Thyroid gland (tissue), 4 donors: ENCODE measurements at places on chromosomes 2 and 18.
A peak's percentile ranks its signal among the peaks of the same experiment; 100 is the strongest.

- DNase-seq, result no peak
Measured at GRCh38 chr18:22175346-22175745, 6.0 kb downstream of the GATA6 start.

- DNase-seq, result no peak
Measured at GRCh38 chr2:3129867-3130266, 247.8 kb downstream of the EIPR1 start.

- DNase-seq, result no peak
Measured at GRCh38 chr2:27907547-27907946, 17.0 kb downstream of the BABAM2 start.

DNA sequence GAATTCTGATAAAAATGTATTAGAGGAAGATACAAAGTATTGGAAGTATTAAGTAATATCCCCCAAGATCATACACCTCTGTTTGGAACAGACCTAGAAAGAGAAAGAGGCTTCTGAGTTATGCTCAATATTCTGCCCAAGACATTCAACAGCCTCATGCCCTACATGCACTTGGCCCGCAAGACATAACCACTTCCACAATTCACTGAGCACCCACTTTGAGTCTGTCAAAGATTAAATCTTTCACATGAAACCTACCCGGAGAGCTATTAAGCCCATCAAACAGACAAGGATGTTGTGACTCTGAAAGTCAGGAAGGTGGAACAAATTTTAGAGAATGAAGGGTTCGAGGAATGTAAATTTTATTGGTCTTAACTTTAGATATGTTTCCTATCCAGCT lies 344.7 kb upstream of the SYT4 start:
- no peak for DNase-seq

DNA sequence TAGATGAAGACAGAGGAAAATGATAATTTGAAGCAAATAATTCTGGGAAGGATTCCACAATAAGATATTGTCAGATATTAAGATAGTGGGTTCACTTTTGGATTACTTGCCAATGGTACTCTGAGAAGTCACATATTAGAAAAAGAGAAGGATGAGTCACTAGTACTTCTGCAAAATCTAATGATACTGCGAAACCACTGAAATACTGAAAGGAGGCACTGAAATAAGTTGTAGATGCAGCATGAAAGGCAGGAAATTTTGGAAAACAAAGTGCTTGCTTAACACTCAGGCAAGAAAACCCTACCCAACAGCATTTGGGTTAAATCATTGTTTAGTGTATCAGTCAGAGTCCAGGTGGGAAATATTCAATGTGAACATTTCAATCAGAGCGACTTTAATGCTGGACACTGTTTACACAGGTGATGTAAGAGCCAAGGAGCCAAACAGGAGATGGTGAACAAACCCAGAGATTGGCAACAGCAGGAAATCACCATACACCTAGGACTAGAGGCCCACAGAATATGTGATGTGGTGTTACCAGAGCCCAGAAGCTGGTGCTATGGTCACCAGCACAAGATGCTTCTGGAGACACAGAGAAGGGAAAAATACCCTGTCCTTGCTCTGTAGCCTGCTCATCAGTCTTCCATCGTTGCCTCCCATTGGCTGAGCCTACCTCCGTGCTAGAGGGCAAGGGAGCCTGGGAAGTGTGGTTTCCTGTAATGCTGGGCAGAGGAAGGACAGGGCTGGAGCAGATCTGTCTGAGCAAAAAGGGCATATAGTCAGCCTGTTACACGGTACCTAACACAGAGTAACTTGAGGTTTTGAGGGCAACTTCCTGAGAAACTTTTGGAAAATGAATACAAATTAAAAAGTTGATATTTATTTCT lies 204.7 kb upstream of the ITGA4 start:
- no peak for DNase-seq

DNA sequence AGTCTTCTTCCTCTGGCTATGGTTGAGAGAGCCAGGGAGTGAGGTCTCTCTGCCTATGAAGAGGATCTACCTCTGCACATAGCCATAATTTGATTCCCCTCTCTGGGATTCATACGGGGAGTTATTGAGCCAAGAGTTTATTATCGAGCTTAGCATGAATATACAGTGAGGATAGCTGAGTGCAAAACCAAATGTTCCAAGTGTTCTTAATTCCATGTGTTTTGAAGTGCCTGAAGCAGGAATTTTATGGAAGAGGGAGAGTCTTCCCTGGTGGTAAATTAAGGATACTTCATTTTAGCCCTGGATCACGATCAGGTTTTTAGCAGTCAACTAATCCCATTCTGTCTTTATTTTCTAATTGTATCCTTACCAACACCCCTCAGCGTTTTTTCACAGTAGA lies 270.6 kb downstream of the C1D start:
- no peak for DNase-seq

- DNase-seq, result no peak
Measured at GRCh38 chr2:8620611-8621382, 61.1 kb upstream of the ID2 start.

- DNase-seq, result no peak
Measured at GRCh38 chr18:76587147-76587878, 92.3 kb upstream of the ZNF516 start.

- no peak for DNase-seq
Measured at GRCh38 chr2:201574766-201575165, 68.5 kb downstream of the TMEM237 start.

GRCh38 chr2:160666154-160667060 lies 172.8 kb upstream of the RBMS1 start:
- DNase-seq, result no peak

- DNase-seq, result no peak
Measured at GRCh38 chr2:3512086-3512485, 7.2 kb downstream of the ADI1 start.

DNA sequence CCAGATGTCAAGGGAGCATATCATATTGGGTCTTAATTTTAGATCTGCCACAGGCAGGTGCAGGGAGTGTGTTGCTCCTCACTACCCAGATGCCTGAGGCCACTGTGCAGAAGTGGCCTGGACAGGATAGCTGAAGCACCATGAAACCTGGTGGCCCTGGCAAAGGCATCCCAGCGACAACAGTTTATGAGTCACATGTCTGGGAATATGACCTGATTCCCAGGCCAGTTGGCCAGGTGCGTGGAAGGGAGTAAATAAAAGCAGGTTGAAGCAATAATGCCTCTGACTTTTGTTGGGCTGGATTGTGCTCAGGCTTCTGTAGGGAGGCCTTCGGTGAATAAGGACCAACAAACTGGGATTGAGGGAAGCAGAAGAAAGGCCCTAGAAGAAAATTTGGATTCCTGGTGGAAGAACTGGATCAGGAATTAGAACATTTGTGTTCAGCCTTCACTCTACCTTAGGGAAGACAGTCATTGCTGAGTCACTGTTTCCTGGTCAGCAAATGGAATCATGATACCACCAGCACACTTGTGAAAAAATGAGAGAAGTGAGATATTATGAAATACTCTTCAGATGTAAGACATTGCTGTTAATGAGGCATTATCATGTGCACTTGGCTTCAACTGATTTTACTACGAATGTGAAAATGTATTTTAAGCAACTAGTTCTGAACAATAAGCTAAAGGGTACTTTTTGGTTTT lies 78.4 kb upstream of the ZNF516 start:
- no peak for DNase-seq

DNA sequence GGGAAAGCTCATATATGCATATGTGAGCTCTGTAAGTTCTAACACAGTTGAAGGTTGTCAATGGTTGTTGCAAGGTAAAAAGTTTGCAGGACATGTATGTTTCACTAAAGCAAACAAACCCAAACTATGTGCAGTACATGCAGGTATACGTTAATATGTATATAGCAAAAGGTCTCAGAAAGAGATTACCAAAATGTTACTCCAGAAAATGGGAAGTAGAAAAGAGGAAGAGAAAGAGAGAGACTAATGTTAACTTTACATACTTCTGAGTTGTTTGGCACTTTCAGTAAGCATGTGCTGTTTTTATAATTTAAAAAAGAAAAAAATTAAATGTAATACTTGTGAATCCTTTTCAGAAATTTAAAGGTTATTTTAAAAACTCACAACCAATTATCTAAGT lies 32.8 kb upstream of the PEX13 start:
- no peak for DNase-seq

- no peak for DNase-seq
Measured at GRCh38 chr2:188089901-188090300, 201.8 kb upstream of the GULP1 start.

DNA sequence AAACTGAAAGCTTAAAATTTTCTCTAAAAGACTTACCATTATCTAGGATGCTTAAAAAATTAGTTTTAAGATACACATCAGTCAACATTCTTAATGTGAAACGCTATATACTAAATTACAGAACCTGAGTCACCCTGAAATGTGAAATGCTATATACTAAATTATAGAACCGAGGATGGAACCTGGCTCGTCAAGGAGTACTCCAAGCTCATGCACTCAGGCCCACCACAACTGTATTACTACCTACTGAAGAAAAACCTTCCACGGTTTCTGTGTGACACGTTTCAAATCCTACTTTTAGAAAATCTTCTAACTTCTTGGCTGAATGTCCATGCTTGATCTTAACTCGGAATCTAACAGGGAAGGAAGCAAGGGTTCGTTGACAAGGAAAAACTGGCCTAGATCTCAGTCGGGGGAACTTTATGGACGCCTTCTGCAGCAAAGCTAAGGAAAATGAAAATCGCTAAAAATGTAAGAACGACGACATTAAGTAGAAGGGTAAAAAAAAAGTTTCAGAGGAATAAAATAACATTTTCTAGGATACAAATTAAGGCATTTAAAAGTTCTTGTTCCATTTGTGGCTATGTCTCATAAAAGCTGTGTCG lies 1.4 kb downstream of the PRKD3 start:
- DNase-seq, result no peak

DNA sequence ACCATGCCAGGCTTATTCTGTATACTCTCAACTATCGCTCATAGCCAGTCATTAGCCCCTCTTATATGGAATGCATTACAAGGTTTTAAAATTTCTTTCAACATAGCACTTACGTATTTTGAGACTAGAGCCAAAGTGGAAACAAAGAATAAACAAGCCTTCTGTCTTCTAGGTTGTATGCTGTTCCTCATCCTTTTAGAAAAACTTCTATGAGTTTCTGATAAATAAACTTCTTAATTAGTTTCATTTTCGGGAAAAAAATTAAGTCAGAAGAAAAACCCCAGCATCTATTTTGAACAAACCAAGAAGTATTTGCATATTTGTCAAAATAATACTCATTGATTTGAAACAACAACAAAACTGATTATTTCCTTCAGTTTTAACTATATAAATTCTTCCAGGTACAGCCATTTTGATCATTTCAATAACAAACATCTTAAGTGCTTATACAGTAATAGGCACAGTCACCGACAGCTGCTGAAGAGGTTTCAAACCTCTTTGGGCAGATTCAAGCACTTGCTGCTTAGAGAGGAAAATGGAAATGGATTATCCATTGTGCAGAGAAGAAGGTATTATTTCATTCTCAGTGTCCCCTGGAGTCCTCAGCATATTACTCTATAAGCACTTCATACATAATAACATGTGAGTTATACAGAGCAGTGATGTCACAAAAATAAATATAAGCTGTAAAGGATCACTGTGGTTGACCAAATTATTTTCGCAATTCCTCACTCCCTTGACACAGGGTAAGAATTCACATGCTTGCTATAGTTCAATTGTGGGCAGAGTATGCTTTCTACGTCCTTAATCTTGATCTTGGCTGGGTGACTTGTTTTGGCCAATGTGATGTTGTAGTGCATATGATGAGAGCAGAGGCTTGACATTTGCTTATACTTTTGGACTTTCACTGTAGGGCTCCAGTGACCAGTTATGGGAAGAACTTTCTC lies 833.8 kb downstream of the TRIB2 start:
- no peak for DNase-seq

DNA sequence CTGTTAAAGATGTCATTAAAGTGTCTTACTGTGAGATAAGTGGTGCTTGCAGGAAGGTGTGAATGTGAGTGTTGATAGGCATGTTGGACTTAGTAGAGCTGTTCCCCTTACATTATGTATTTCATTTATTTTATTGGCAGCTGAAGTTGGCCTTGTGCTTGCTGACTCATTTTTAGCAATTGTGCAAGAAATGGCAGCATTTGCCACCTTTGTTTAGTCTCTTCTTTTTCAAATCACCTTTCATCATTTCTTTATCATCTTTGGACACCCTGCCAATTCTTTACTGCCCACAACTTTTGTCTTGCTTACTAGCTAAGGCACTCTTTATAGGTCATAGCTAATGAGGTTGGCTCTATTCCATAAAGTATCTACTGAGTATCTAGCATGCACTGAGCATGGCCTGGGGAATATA lies 130.3 kb upstream of the LYPD6 start:
- no peak for DNase-seq

DNA sequence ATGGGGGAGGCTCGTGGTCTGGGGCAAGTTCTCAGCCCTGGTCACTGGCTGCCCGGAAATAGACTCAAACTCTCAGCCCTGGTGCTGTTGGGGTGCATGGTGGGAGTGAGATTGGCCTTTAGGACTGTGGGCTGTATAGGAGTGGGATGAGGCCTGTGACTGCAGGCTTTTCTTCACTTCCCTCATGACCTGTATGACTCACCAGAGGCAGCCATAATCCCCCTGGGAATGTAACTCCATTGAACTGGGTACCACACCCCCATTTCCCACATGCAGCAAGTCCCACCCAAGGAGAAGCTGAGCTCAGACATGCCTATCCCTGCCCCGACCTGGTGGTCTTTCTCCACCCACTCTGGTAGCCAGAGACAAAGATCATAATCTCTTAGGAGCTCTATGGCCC lies 177.7 kb upstream of the OSR1 start:
- DNase-seq, result no peak

GRCh38 chr18:23228102-23229061 lies 93.1 kb downstream of the CABLES1 start:
- peak; percentile 59 for DNase-seq

DNA sequence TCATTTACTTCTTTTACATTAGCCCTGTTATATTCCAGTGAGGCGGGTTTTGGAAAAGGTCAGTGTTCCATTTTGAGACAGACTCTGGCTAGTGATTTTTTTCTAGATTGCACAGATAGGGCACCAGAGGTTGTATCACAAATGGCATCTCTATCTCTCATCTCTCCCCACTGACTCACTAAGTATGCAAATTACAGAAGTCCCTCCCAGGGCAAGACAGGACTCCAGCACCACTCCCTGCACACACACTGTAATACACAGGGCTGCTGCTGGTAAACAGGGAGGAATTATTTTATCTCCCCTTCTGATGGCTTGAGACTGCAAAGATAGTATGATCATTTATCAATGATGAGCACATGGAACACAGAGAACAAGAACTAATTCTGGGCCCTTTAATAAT lies 46.2 kb downstream of the AKAIN1 start:
- DNase-seq, result no peak

GRCh38 chr2:211204456-211204855 lies 648.1 kb downstream of the CPS1 start:
- DNase-seq, result no peak

- no peak for DNase-seq
Measured at GRCh38 chr2:29596584-29596983, 324.8 kb downstream of the ALK start.

GRCh38 chr2:20067992-20068584 lies 16.7 kb upstream of the LAPTM4A start:
- DNase-seq, result no peak

- DNase-seq, result no peak
Measured at GRCh38 chr2:27356056-27356381, 545 bp downstream of the GTF3C2 start.
